ENCODE measurements at places on chromosomes 2 and 18.
A peak's percentile ranks its signal among the peaks of the same experiment; 100 is the strongest.

- no peak for DNase-seq
Observed at GRCh38 chr2:233429175-233429897, 75.0 kb downstream of the DGKD start.

DNA sequence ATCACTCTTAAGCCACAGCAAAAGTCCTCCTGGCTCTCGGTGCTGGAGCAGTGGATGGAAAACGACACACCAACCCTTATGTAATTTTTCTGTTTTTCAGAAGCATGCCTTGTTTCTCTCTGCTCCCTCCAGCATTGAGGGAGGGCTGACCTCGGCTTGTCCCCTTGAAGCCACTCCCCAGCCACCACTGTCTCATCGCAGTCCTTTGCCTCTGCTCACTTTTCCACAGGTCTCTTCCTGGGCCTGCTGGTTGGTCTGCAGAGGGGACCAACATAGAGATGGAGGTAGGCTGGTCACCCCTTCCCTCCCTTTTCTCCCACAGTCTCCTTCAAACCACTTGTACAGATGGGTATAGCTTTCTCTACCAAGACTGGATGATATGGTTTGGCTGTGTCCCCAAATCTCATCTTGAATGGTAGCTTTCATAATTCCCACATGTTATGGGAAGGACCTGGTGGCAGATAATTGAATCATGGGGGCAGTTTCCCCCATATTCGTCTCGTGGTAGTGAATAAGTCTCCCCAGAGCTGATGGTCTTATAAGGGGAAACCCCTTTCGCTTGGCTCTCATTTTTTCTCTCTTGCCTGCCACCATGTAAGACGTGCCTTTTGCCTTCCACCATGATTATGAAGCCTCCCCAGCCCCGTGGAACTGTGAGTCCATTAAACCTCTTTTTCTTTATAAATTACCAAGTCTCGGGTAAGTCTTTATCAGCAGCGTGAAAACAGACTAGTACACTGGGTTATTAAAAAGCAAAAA is 14.3 kb upstream of the RIOK3 start:
- DNase-seq = no peak

- DNase-seq = no peak
Observed at GRCh38 chr2:143632751-143633374, 503.6 kb downstream of the ARHGAP15 start.

DNA sequence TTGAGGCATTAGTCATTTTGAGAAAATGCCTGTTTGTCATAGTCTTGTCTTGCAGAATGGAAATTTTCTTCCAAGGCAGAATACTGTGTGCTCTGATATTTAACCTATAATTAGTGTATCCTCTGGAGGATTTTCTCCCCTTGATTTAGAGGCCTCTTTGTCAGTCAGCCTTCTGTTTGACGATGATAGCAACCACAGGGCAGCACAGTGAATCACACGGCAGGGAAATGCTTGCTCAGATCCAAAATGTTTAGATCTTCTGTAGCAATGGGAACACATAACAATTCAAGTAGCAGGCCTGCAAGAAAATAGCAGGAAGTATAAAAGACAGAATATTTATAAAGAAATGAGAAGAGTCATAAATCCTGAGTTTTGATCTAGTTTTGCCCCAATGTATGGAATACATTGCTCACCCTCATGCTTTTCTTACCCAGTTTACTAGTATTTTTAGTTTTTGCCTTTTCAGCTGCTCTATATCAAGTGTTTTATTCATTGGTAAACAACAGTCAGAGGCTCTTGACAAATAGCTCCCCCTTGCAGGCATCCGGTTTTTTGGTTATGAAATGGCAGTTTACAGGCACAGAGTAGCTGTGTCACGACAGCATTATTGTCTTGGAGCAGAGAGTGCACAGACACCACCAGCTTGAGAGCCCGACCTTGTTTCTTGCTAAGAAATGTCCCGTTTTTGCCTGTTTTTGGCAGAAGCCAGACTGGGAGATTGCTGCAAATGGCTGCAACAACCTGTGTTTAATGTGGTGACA is 185.1 kb downstream of the MYO3B start:
- no peak for DNase-seq

DNA sequence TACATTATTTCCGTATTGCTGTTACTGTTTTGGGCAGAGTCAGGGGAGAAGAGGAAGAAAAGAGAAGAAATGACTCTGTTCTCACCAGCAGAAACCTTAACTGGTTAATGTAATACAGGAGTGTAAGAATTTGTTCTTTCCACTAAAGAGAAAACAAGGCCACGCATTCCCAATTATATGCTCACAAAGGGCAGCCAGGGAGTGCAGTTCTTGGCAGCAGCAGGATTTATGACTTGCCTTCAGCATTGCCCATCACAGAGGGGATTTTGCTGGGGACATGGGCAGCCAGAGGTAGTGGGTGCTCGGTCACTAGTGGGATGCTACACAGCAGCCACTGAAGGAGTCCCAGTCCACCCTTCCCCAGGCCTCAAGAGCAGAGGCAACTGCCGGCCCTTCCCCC is 18.4 kb downstream of the MREG start:
- DNase-seq = no peak

DNA sequence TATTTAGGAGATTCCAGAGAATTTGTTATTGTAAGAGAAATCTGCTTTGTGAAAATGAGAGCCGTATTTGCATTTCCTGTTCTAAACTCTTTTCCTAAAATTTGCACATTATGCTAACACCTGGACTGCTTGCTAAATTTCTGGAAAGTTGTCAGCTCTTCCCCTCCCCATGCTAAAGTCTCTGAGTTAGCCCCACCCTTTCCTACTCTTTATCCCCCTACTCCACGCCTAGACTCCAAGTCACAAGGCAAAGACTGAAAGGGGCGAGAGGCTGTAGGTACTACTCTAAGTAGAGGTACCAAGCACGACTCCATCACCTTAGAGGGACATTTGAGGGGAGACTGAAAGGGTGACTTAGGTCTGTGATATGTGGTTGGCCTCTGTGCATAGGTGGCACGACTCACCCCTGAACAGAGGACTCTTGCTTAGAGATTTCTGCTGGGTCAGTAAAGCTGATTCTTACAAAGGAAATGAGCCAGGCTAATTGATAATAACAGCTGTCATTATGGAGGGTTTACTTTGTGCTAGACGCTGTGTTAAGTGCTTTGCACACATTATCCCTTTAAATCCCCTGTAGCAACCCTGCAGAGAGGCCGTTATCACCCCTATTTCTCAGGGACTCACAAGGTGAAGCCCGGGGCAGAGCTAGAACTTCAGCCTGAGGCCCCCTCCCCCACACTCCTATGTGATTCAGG is 373.5 kb downstream of the EN1 start:
- no peak for DNase-seq

DNA sequence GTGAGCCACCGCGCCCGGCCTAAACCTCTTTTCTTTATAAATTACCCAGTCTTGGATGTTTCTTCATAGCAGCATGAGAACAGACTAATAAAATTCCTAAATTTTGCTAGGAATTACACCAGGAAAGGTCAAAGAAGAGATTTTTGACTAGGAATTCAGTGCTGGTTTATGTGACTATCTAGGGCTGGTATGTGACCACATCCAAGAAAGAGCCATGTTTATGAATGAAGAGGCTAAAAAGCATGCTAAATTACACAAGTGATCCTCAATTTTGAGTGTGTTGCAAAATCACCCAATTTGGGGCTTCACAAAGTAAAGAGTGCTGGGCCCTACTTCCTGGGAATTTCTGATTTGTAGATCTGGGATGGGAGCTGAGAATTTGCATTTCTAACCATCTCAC is 123.6 kb downstream of the CSRNP3 start:
- no peak for DNase-seq

DNA sequence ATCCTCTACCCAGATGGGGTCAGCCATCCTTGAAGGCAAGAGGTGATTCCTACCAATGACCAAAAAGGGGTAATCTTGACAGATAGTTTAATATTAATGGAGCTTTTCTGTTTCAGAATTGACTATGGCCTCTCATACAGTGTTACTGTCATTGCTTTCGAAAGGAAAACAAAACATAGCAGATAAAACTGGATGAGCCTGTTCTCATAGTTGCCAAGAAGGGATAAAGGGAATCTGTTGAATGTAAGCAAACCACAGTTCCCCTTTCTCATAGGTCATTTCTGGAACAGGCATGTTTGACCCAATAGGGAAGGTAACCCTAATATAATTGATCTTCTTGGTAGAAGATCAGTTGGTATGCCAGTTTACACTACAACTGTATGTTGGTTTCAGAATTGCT is 1.6 kb downstream of the RAB27B start:
- DNase-seq = no peak

DNA sequence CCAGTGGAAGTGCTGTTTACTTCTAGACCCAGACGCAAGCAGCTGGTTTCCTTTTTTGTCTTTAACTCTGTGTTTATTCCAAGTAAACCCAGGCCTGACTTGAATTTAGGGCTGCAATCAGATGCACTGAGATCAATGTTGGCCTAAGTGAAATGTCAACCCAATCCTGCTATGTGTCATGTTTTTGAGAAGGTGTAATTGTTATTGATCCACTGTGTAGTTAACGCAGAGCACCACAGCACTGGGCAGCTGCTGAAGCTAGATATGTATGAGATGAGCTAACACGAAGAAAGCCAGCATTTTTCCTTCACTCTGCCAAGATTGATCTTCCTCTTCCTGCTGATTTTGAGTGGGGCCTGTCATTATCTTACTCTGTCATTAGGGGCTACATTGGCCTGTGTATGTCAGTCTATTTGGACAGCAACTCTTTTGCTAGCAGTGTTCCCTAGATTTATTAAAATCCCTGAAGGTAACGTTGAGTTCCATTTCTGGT is 18.9 kb upstream of the DLX1 start:
- DNase-seq = no peak

- DNase-seq = peak; percentile 3
Observed at GRCh38 chr18:31657823-31658669, 26.3 kb downstream of the B4GALT6 start.

- DNase-seq = no peak
Observed at GRCh38 chr2:238986491-238987351, 138.8 kb downstream of the TWIST2 start.

DNA sequence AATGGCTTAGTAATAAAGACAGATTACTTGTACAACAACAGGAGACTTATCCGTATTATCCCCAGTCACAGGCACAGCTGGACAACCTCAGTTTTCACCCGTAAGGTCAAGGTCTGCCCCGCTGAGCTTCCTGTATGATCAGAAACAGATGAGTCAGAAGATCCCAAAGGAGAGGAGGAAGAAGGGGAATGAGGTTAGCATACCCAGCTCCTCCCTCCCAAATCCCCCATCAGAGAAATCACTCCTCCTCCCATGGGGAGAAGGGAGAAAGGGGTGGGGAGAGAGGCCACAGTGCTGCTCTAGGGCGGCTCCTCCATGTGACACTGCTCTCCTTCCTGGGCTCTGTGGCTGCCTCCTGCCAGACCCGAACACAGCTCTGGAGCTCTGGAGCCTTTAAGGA is 53.8 kb upstream of the SPTBN1 start:
- DNase-seq = no peak

- DNase-seq = no peak
Observed at GRCh38 chr2:12091201-12091806, 344.9 kb downstream of the LPIN1 start.

DNA sequence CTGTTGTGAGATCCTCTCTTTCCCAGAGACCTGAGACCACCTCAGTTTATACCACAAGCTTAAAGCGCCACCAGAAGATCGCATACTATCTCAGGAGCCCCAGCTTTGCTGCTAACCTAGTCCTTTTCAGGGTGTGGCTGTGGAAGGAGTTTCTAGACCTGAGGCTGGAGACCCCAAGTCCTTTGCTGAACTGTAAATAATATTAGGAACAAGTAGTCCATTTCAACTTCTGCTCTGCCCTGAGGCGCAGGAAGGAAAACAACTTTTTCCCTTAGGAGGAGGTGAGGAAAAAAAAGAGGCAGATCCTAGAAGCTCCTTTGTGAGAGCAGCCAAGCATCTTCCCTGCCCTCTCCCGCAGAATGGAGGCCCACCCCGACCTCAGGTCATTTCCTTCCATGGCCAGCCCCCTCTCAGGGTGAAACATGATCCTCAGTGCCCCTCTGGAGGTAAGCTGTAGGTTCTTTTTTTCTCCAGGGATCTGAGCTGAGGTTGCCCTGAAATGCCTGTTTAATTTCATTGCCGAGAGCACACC is 122.8 kb upstream of the LGALSL start:
- DNase-seq = no peak

DNA sequence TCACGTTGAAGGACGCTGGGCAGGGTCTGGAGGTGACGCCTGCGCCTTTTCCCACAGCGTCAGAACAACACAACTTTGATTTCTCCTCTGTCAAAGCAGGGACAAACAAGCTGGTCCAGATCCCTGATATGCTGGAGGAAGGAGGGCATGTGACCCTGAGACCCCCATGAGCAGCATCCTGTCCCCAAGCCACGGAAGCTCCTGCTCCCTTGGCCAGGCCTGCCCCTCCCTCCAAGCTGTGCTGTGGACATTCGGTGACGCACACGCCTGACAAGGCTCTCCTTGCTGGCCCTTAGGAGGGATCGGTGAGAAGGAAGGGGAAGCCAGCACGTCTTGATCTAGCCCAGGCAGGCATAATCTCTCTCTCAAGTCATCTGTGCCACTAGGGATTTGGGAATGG is 11.3 kb downstream of the MLPH start:
- DNase-seq = no peak

GRCh38 chr18:7601246-7601615 is 34.1 kb downstream of the PTPRM start:
- DNase-seq = no peak

GRCh38 chr2:70793450-70793849 is 3.0 kb upstream of the FIGLA start:
- DNase-seq = no peak

- no peak for DNase-seq
Observed at GRCh38 chr2:61910603-61911002, 5.1 kb downstream of the COMMD1 start.

- no peak for DNase-seq
Observed at GRCh38 chr2:66443186-66443978, 8.5 kb downstream of the MEIS1 start.

GRCh38 chr2:226312155-226312554 is 487.5 kb downstream of the IRS1 start:
- no peak for DNase-seq

DNA sequence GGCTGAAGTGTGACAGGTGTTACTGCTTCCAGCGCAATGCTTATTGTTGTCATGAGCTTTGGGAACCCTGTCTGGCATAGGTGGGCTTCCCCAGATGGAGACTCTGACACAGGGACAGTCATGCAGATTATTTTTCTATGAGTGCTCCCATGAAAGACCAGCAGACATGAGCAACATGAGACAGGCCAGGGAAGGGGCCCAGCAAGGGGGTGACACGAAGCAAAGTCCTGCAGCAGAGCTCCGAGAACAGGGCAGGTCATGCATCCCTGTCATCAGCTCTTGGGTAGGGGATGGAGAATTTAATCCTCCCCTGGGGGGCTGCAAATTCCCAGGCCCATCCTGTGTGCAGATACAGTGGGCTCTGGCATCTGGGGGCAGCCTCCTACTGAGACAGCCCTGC is 77.4 kb downstream of the CTAGE1 start:
- DNase-seq = no peak

DNA sequence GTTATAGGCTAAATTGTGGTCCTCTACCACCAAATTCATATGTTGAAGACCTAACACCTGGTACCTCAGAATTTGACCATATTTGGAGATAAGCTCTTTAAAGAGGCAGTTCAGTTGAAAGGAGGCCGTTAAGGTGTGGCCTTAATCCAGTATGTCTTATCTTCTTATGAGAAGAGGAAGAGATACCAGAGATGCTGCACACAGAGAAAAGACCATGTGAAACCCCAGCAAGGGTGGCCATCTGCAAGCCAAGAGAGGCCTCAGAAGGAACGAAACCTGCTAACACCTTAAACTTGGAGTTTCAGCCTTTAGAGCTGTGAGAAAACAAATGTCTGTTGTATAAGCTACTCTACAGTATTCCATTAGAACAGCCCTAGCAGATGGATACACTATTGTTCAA is 528.1 kb upstream of the DCC start:
- no peak for DNase-seq

- DNase-seq = no peak
Observed at GRCh38 chr2:52955079-52955478, 812.5 kb upstream of the CHAC2 start.
